ENCODE measurements at places on chromosomes 3 and 15.
A peak's percentile ranks its signal among the peaks of the same experiment; 100 is the strongest.

DNA sequence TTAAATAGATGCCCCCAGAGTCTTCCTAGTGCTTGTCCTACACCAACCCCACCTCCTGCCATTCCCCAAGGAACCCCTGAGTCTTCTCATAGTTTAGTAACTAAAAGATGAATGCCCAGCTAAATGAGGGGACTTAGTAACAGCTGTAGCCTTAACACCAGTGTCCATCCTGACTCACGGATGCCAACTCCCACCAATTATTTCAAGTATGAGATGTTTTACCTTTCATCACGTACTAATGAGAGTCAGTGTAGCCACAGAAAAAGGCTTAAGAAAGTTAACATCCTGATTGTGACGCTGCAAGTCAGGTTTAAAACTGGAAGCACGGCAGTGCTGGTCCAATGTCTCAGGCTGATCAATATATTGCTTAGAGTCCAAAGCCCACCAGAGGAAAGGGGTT is 109.9 kb downstream of the FMN1 start:
- no peak for DNase-seq

GRCh38 chr3:43810797-43811196 is 120.1 kb downstream of the ABHD5 start:
- no peak for DNase-seq

DNA sequence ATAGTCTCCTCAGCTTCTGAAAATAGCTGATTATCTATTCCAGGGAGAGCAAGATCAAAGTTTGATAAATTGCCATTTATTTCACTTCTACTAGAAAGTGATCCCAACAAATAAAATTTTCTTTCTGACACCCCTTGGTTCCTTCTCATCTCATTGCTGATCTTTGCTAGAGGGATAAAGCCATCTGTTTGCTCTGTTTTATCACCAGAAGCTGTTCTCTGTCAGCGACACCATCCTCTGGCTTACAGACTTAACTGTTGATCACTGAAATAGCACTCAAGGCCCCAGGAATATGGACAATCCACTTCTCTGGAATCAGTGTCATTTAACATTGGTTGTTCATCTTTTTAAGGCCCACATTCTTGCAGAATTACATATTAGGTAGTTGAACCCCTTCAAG is 219.0 kb downstream of the LSAMP start:
- DNase-seq = no peak

GRCh38 chr3:161274691-161275298 is 53.7 kb downstream of the NMD3 start:
- peak; percentile 68 for DNase-seq

DNA sequence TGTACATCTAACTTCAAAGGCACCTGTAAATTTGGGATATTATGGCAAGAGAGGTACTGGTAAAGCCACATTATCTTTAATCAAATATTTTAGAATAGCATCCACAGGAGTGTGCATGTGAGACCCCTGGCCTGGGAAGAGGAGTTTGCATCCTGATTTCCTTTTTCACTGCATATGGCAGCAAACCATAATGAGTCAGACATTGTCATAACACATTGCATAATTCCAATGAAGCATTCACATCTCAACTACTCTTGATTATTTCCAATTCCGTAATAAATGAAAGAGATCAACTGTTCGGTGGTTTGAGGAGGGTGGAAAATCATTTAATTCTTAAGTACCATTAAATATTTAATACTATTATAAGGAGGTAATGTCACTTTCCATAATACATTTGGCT is 215.0 kb downstream of the MECOM start:
- no peak for DNase-seq

- DNase-seq = peak; percentile 93
Measured at GRCh38 chr3:110814170-110815007, 257.2 kb upstream of the NECTIN3 start.

DNA sequence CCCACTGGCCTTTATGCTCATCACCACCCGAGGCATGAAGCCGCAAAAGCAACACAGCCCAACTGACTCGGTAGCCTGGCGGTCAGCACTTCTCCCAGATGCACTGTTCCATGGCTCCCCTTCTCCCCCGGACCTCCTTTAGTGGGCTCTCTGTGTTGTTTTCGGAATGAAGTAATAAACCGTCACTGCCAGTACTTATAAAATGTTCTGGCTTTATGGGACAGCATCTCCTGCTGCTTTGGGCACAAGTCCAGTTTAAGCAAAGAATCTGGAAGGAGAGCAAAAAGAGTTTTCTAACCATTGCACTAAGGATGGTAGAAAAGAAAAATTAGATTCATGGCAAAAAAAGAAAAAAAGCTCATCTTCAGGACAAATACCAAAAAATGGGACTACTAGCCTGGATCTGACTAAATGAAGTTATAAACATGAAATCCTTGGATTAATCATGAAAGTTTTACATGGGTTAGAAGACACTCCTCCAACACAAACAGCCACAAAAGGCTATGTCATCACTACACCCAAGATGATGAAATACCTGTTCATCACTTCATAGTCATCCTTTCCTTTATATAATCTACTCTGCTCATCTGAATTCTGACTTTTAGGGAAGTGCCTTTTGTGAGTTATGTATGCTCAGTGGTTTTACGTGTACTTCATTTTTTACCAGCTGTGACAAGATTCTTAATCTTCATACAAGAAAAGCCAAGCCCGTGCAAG is 89.5 kb upstream of the UBE2E2 start:
- peak; percentile 1 for DNase-seq

DNA sequence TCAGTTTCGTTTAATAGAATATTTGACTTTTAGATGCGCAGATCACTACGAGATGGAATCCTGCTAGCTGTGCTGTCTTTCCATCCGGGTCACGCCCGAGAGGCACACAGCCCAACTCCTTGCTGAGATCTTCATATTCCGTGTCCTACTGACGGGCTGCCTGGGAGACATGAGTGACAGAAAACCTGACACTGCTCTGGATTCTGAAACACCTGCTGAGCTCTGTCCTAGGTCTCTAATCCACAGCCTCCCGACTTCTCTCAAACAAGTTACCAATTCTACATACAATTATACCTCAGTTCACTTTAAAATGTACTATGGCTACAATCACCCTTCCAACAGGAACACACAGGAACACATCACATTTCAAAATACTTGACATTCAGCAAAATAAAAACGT is 27.2 kb downstream of the TFRC start:
- DNase-seq = no peak

Data from activated CD4-positive, alpha-beta T cell treated with anti-CD3 and anti-CD28 coated beads, Interleukin-10, Interleukin-2, amounts not matched to agents 100 ng/mL and 50 ng/mL, durations not matched to agents 16 hours and 8 hours (primary cell).